Vagina (tissue), 2 donors: ENCODE measurements at places on chromosomes 12 and 14. TPM values are rescaled to one million over a fixed set of nuclear protein-coding genes. Genes with fewer than 3 reads are reported as not detected.

Gene TCL1B
- not detected for total RNA-seq

Gene CCND2
- 57.5 TPM for total RNA-seq

Gene SERPINA10
- total RNA-seq, result not detected

GRCh38 chr12:41476499-41477439, 288.6 kb downstream of the PDZRN4 start:
- DNase-seq, result no peak

DNA sequence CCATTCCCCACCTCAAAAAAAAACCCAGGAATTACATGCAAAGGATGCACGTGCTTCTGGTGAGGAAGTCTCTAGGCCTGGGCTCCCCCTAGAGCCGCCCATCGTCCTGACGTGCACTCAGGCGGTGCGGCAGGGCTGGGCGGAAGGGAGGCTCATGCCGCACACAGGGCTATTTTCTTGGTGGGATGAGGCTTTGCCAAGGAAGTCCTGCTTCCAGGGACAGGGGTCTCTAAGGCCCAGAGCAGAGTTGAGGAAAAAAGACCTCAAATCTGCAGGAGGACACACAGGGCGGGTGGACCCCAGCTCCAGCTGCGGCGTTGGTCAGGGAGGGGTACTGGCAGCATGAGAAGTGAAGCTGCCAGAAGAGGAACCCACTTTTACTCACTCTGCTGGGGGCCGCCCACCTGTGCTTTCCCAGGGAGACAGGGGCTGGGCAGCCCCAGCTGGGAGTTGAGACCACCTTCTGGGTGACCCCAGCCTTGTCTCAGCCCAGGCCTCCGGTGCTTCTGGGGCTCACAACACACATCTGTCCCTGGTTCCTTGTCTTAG, 4.2 kb downstream of the RHOF start:
- DNase-seq, result no peak

Gene SLC39A2
- total RNA-seq, result 5.4 TPM
